Fibroblast of lung (primary cell): ENCODE measurements at places on chromosomes 2 and 18. TPM values are rescaled to one million over a fixed set of nuclear protein-coding genes. Genes with fewer than 3 reads are reported as not detected.

GRCh38 chr2:120224735-120225548 lies 1.7 kb upstream of the TMEM185B start:
- DNase-seq: no peak

- DNase-seq: peak; percentile 19
Observed at GRCh38 chr2:148305476-148305875, 284.6 kb downstream of the MBD5 start.

DNA sequence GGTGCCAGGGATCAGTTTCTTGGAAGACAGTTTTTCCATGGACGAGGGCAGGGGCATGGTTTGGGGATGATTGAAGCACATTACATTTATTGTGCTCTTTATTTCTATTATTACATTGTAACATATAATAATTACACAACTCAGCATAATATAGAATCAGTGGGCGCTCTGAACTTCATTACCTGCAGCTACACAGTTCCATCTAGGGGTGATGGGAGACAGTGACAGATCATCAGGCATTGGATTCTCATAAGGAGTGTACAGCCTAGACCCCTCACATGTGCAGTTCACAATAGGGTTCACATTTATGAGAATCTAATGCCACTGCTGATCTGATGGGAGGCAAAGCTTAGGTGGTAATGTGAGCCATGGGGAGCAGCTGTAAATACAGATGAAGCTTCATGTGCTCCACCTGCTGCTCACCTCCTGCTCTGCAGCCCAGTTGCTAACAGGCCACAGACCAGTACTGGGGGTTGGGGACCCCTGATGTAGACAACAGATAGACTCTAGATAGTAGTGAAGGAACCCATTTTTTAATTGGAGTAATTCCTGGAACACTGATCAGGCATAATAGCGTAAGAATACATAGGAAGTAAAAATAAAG lies 41.5 kb upstream of the MC4R start:
- peak; percentile 3 for DNase-seq

DNA sequence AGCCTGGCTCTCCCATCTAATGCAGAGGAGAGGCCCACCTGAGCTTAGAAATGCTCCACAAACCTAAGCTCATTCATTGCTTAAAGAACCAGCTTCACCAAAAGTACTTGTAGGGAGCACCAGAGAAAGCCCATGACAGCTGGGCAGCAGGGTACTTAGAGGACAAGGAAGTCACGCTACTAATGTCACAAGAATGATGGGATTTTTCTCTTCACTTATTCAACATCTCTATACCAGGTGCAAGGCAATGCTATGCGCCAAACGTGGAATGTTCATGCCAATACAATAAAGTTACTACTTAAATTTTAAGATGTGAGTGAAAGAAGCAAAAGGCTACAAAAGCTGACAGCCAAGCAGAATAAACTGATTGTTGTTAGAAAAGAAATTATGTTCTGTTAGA lies 36.0 kb downstream of the LONRF2 start:
- no peak for DNase-seq

GRCh38 chr2:133957724-133958480 lies 296.0 kb upstream of the MGAT5 start:
- DNase-seq: no peak

DNA sequence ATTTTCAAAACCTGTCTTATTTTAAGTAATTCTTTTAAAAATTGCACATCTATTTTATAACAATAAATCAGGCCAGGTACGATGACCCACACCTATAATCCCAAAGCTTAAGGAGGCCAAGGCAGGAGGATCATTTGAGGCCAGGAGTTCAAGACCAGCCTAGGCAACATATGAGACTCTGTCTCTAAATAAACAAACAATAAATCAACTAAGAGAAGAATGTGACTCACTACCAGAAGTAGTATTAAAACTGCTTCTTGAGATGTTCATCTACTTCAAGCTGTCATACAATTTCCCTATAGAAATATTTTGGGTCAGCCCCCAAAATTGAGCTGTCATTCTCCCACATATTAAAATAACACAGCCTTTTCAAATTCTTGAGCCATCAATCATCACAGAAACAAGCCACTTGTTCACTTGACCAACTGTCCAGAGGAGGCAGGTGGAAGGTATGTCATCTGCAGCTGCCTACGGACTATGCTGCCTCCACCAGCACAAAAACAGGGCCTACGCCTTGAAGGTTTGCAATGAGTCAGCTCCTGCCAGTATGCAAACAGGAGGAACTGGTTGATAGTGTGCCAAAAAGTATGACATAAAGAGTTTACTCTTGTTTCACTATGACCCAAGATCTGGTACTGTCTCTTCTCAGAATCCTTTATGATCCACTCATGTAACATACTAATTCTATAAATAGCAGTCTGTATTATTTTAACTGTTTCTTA lies 33.6 kb downstream of the KIDINS220 start:
- peak; percentile 94 for DNase-seq

GRCh38 chr18:9914334-9914583 lies 443 bp downstream of the VAPA start:
- no peak for DNase-seq

DNA sequence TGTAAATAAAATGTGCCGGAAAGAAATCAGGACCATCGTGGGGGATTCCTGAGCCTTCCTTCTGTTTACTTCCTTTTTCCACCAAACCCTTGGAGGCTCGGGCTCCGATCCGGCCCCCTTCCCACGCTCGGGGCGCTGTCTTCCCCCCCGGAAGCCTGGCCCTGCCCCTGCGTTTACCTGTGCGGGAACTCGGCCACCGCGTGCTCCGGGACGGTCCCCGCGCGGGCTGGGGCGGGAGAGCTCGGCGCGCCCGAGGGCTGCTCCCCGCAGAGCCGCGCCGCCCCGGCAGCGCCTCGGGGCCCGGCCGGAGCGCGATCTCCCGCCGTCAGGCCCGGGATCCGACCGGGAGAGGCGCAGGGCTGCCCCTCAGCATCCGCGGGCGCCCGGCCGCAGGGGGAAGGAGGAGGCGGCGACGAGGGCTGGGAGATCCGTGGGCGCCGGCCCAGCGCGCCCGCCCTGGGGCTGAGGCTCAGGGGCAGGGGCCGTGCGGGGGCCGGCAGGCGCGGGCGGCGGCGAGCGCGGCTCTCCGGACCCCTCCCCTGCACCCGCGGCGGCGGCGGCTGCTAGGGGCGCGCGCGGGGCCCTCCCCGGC lies 435 bp downstream of the ADCY3 start:
- DNase-seq: no peak

- DNase-seq: no peak
Observed at GRCh38 chr18:21047126-21047525, 64.5 kb downstream of the ROCK1 start.

GRCh38 chr2:77834360-77835002 lies 312.3 kb upstream of the LRRTM4 start:
- DNase-seq: no peak

DNA sequence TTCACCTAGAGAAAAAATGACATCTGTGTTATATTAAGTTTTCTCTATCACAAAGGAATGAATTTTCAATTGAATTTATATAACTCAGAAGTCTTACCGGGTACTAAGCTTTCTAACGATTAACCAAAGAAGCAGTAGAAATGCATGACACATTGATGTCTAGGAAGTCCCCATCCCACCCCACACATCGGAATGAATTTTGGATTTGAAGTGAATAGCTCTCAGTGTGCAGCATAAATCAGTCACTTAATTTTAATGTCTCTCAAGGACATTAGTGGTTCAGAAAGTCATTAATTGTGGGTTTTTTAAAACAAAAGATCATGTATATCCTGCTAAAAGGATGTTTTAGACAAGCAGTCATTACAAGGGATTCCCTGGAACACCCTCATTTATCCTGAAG lies 141.4 kb upstream of the PIEZO2 start:
- DNase-seq: no peak

DNA sequence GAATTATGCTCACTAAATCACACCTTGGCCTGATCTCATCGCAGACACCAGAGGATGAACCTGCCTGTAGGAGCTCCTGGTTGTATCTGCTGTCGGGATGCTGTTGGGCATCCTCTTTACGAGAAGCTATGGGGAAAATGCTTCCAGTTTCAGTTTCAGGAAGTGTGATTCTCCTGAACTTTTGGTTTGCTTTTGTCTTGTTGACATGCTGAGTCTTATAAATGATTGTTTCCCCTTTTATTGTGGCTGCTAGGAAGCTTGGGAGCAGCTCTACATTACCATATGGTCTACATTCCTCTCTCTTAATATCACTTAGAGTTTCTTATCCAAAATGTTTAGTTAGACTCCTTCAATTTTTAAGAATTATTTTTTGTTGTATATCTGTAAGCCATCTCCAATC lies 227.5 kb downstream of the MTX2 start:
- DNase-seq: peak; percentile 19

DNA sequence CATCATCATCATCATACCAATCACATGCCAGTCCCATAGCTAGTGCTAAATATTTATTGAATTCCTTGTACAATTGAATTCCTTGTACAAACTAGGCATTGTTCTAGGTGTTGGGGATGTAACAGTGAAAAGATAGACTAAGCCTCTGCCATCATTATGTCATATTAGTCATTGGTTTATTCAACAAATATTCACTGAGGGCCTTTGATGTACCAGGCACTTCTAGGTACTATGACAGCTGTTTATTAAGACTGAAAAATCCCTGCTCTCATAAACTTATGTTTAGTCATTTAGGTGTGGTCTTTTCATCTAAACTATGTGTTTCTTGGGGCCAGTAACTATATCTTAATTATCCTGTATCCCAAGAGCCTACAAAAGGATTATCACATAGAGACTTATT lies 412.3 kb upstream of the ETAA1 start:
- no peak for DNase-seq

DNA sequence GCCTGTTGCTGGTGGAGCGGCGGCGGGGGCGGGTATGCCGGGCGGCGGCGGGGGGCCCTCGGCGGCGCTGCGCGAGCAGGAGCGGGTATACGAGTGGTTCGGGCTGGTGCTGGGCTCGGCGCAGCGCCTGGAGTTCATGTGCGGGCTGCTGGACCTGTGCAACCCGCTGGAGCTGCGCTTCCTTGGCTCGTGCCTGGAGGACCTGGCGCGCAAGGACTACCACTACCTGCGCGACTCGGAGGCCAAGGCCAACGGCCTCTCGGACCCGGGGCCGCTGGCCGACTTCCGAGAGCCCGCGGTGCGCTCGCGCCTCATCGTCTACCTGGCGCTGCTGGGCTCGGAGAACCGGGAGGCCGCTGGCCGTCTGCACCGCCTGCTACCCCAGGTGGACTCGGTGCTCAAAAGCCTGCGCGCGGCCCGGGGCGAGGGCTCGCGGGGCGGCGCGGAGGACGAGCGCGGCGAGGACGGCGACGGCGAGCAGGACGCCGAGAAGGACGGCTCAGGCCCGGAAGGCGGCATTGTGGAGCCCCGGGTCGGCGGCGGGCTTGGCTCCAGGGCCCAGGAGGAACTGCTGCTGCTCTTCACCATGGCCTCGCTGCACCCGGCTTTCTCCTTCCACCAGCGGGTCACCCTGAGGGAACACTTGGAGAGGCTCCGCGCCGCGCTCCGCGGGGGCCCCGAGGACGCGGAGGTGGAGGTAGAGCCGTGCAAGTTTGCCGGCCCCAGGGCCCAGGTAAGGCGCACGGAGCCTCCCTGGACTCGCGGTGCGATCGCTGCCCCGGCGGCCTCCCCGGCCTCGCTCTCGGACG lies 1.0 kb downstream of the ZCCHC2 start:
- peak; percentile 70 for DNase-seq

GRCh38 chr2:49153252-49153651 lies 1.1 kb downstream of the FSHR start:
- DNase-seq: peak; percentile 1

- DNase-seq: no peak
Observed at GRCh38 chr2:23568211-23568610, 183.2 kb downstream of the KLHL29 start.

GRCh38 chr2:45191146-45191863 lies 182.1 kb upstream of the SIX2 start:
- DNase-seq: peak; percentile 43

- DNase-seq: no peak
Observed at GRCh38 chr18:2274613-2275012, 296.7 kb downstream of the METTL4 start.

GRCh38 chr2:100819370-100820272 lies at the start of gene NPAS2:
Gene NPAS2, plus strand, starts transcription at chr2:100820139. Its CDS starts 84,616 bp downstream, at chr2:100904755.
- peak; percentile 51 for DNase-seq

DNA sequence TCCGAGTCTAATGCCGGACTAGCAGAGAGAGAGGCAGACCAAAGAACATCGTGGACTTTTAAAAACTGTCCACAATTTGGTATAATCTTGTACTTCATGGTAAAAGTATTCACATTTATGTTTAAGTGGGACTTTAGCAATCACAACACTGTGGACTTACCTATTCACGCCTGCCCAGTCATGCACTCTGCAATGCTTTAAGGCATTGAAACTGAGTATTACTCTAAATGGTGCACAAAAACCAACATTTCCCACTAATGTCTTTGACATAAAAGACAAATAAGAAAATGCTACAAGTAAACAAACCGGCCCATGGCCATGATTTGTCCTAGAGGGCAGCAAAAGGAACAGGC lies 91.3 kb downstream of the ACVR1 start:
- no peak for DNase-seq

DNA sequence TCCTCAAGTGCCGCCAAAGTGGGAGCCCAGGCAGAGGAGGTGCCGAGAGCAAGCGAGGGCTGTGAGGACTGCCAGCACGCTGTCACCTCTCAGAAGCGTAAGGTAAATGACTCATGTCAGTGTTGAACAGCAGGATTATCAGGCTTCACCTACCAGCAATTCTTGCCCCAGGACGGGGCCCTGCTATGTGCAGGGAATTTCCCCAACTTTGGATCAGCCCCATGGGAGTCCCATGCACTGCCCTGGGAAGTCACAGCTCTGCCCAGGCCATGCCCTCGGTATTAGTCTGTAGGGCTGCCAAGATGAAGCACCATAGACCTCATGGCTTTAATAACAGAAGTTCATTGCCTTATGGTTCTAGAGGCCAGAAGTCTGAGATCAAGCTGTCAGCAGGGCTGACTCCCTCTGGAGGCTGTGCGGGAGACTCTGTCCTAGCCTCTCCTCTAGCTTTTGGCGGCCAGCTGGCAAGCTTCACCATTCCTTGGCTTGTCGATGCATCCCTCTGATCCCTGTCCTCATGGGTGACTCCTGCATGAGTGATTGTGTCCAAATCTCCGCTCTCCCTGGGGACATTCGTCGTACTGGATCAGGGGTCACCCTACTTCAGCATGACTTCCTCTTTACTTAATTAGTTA lies 55.9 kb downstream of the TRPM8 start:
- no peak for DNase-seq

- DNase-seq: peak; percentile 38
Observed at GRCh38 chr18:42296723-42297122, 341.7 kb downstream of the PIK3C3 start.

- peak; percentile 72 for DNase-seq
Observed at GRCh38 chr2:223203971-223204929, 152.3 kb downstream of the KCNE4 start.

- no peak for DNase-seq
Observed at GRCh38 chr2:144975881-144976280, 456.0 kb upstream of the ZEB2 start.

The GREB1 gene
- polyA plus RNA-seq: 0.06 TPM in 2 replicates

The ASXL3 gene
- polyA plus RNA-seq: 0.06 and 0.16 TPM in 2 replicates

The ATOH8 gene
- polyA plus RNA-seq: 5.6 and 7.1 TPM in 2 replicates

The FABP1 gene
- polyA plus RNA-seq: not detected in 2 replicates

The LYG2 gene
- polyA plus RNA-seq: not detected in 2 replicates

The C2orf78 gene
- polyA plus RNA-seq: not detected in 2 replicates

The POTEC gene
- not detected in 2 replicates for polyA plus RNA-seq

The TUBB8B gene
- polyA plus RNA-seq: 0.11 TPM in 1 of 2 replicates, not detected in the other

The VAMP8 gene
- polyA plus RNA-seq: 17.7 and 80.6 TPM in 2 replicates

The INHBB gene
- polyA plus RNA-seq: 0.01 TPM in 1 of 2 replicates, not detected in the other

The RNF125 gene
- polyA plus RNA-seq: 0.14 and 0.67 TPM in 2 replicates

The DNAJC10 gene
- 50.7 and 86.7 TPM in 2 replicates for polyA plus RNA-seq

The CLEC4F gene
- polyA plus RNA-seq: not detected in 2 replicates

The CD207 gene
- 0.03 TPM in 1 of 2 replicates, not detected in the other for polyA plus RNA-seq
